ENCODE measurements at places on chromosomes 3 and 15. TPM values are rescaled to one million over a fixed set of nuclear protein-coding genes. Genes with fewer than 3 reads are reported as not detected.

GRCh38 chr15:57335293-57335715 lies 41.0 kb upstream of the CGNL1 start:
- DNase-seq, result no peak

GRCh38 chr15:85777250-85778106 lies 17.2 kb downstream of the KLHL25 start:
- no peak for DNase-seq

DNA sequence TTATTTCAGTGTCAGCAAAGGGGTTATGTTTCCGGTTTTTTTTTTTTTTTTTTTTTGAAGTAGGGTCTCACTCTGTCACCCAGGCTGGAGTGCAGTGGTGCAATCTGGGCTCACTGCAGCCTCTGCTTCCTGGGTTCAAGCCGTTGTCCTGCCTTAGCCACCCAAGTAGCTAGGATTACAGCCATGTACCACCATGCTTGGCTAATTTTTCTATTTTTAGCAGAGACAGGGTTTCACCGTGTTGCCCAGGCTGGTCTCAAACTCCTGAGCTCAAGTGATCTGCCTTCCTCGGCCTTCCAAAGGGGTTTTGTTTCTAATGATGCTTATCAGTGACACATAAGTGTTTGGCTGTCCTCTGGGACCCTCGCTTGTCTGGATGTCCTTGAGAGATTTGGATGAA lies 235.7 kb upstream of the C2CD4B start:
- no peak for DNase-seq

DNA sequence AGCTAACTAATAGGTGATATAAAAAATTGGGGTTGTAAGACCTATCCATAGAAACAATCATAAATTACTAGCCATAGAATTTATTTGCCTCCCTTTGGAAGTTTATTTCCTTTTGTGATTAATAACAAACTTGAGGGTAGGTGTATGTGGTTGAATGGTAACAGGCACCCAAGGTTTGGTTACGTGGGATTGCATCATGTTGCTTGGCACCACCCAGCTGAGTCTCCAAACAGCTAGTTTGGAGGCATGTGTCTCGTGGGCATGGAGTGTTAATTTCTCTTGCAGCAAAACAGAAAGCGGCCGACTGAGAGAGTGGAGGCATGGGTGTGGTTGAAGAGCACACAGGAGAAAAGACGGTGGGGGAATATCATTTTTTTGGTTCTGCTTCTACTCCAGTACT lies 441.4 kb downstream of the CNTN4 start:
- no peak for DNase-seq

GRCh38 chr15:77017761-77018720 lies 23.1 kb downstream of the PSTPIP1 start:
- no peak for DNase-seq

GRCh38 chr3:138594935-138595610 lies 1.0 kb upstream of the CEP70 start:
- DNase-seq, result no peak

- no peak for DNase-seq
These were observed 112.7 kb upstream of the SLC4A7 start for GRCh38 chr3:27596921-27597320.

GRCh38 chr3:119405315-119405714 lies 58.1 kb downstream of the TMEM39A start:
- no peak for DNase-seq

DNA sequence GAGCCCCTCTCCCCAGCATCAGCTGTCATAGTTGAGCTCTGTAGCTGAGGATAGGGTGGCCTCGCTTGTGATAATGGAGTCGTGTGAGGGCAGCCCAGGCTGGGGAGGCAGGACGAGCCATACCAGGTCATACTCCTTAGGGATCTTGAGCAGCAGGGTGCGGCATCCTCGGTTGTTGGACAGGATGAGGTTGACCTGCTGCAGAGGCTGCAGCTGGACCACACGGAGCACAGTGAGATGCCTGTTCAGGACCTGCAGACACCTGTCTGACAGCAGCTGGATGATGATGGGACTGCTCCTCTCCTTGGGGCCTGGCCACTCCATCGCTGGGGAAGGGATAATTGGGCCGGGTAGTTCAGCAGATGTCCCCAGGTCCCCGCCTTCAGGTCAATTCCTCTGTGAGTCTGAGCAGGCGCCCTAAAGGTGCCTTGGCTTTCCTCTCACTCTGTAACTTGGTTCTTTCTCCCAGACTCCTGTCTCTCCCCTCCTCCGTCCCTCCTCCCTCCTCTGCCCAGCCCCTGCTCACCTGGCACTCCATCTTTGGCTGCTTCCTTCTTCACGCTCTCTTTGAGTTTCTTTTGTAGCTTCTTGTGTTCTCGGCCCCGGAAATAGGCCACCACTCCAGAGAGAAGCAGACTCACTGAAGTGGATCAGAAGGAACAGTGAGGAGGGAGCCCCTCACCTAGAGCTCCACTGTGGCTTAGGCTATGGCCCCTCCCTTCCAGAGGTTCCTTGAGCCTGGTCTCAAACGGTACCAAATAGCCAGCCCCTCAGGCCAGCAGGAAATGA lies 7.8 kb downstream of the DUOX2 start:
- DNase-seq, result no peak

DNA sequence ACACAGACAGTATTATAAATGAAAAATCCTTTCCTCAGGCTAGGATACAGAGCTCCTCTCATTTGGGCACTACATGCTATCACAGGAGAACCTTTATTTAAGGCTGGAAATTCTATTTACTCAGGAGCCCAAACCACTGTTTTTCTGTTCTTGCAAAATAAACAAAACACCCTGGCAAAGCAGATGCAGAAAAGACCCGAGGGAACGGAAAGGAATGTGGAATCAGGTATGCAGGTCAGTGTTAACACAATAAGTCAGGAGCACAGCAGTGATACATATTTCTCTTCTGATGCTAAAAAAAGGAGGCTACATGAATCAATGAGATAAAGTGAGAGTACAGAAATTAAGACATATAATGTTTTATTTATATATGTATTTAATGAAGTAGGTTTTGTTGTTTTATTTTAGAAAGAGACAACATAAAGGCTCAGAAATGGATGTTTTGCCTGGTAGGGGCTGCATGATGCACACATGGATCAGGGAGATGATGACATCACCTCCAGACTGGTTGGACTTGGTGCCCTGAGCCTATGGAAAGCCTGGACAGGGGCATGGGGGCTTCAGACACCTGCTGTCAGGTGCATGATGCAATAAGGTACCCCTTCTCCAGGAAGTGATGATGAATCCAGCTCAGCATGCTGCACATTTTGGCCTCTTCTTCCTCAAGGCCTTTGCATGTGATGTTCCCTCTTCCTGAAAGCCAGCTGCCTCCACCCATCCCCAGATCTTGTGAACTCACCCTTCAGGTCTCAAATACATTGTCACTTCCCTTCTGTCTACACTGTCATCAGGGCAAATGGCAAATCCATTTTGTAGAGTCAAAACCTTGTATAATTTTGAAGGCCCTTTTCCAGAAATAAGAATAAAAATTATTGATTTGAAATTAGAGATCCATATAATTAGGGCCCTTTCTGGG lies 19.1 kb upstream of the RBP1 start:
- no peak for DNase-seq

DNA sequence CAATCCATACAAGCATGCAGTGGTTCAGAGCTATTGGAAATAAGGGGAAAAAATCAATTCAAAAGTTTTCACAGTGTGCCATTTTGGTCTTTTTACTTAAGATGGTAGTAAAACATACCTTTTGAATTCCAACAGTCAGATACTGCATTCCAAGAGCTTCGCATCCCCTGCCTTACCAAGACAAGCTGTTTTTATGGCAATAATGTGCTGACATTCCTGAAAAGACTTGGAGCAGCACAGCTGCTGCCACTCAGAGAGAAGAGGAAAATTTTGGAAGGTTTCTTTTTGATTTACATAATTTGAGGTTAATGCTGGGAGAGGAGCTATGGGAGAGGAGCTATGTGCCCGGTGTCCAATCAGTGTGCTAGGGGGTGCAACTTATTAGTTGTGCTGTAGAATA lies 148.3 kb downstream of the FEZF2 start:
- DNase-seq, result no peak

GRCh38 chr3:72697717-72698116 lies 150.5 kb downstream of the SHQ1 start:
- DNase-seq, result no peak

DNA sequence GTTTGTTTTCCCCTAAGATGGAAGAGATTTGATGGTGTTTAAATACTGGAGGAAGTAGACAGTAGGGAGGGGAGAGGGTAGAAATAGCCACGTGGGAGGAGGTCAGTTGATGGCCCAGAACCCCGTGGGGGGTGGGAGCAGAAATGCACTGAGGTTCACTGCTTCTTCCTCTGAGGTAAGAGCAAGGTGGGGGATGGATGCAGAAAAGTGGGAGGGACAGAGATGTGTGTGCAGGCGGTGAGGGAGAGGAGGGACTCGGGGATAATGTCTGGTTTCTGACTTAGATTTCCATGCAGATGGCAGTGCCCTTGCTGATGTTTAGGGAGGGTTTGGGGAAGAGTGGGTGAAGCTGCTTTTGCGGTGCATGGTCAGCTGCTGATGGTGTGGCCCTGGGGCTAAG lies 102.9 kb downstream of the ARNT2 start:
- DNase-seq, result no peak

GRCh38 chr3:58384381-58385090 lies 49.1 kb downstream of the PDHB start:
- DNase-seq, result no peak

BCHE gene
- polyA plus RNA-seq, result 12.9 TPM

LRRC31 gene
- polyA plus RNA-seq, result 0.26 TPM

GOLGA8R gene
- 4.3 TPM for polyA plus RNA-seq

TEX9 gene
- 33.0 TPM for polyA plus RNA-seq

GOLGA8G gene
- 0.03 TPM for polyA plus RNA-seq
